ENCODE measurements at places on chromosomes 11 and 22.

DNA sequence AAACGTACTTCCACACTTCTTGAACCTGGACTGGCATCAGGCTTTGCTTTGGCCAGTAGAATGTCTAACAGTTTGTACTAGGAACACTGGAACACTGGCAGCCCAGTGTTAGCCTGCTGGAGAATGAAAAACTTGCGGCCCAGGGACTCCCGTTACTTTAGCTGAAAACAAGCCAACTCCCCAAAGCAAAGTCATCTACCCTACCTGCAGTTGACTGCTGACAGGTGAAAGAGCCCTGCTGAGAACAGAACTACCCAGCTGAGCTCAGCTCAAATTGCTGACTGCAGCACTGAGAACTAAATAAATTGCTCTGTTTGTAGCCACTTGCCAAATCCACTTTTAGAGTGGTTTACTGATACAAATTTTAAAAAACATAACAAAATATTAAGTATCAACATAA, 342.5 kb downstream of the LRRC4C start:
- no peaks in the 10 kb centered on the region for H3K4me1 ChIP-seq
- no peak overlapping the region for H3K4me3 ChIP-seq
- no peak overlapping the region for H3K27ac ChIP-seq
- no peaks in the 10 kb centered on the region for H3K36me3 ChIP-seq

GRCh38 chr22:38618682-38619081, 37.5 kb downstream of the FAM227A start:
- H3K4me1 ChIP-seq = no peaks in the 10 kb centered on the region
- no peaks in the 10 kb centered on the region for H3K27me3 ChIP-seq
- no peak for DNase-seq
- H3K36me3 ChIP-seq = no peaks in the 10 kb centered on the region

DNA sequence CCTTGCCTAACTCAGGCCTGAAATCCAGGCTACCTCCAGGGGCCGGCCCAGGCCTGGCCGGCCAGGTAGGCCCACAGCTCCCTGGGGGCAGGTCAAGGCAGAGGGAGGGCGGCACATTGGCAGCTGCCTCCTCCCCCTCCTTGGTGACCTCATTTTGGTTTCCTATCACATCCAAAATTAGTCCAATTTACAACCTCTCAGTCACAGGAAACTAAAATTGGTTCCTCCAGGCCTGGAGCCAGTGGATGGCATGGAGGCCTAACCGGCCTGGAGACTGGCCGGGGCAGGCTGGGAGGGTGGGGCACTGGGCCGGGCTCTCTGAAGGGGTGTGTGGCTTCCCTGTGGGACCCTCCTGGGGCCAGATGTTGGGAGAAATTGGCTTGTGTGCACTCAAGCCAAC, 35.9 kb downstream of the LRRC10B start:
- no peaks in the 10 kb centered on the region for H3K27me3 ChIP-seq
- H3K36me3 ChIP-seq = no peaks in the 10 kb centered on the region
- DNase-seq = no peak
- no peak overlapping the region for H3K4me3 ChIP-seq
- H3K4me1 ChIP-seq = no peaks in the 10 kb centered on the region
- H3K27ac ChIP-seq = no peak overlapping the region

DNA sequence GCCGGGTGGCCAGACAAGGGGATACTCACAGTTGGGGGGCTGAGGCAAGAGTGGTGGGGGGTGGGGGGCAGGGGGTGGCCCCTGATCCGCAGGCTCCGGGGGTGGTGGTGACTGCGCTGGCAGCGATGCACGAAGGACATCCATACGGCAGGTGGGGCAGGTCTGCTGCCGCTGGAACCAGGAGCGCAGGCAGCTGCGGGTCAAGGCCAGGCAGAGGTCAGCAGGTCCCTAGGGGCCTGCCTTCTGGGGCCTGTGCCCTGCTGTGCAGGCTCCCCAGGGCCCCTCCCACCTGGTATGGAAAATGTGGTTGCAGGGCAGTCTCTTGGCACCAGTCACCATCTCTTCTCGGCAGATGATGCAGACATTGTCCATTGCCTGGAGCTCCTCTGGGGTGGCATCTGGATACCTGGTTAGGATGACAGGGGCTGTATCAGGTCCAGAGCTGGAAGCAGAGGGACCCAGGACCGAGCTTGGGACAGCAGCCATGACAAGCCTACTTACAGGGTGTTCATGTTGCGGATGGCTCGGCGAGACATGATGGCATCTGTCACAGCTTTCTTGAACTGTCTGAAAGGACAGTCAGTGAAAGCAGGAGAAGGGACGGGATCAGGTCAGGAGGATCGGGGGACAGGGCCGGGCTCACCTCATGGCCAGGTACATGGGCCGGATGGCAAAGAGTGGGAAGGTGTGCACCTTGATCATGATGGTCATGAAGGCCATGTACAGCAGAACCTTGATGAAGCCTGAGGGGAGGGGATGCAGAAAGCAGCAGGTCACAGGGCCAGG, 3.5 kb downstream of the SYVN1 start:
- H3K27me3 ChIP-seq = no peaks in the 10 kb centered on the region
- peak; percentile 27 for DNase-seq
- H3K27ac ChIP-seq = peak overlapping the region; percentile 99
- H3K36me3 ChIP-seq = peaks cover 3% of the 10 kb centered on the region
- H3K4me1 ChIP-seq = peaks cover 38% of the 10 kb centered on the region

GRCh38 chr11:130555251-130555841, 106.9 kb downstream of the ADAMTS15 start:
- no peaks in the 10 kb centered on the region for H3K27me3 ChIP-seq
- H3K4me1 ChIP-seq = no peaks in the 10 kb centered on the region
- no peak for DNase-seq
- no peaks in the 10 kb centered on the region for H3K36me3 ChIP-seq

DNA sequence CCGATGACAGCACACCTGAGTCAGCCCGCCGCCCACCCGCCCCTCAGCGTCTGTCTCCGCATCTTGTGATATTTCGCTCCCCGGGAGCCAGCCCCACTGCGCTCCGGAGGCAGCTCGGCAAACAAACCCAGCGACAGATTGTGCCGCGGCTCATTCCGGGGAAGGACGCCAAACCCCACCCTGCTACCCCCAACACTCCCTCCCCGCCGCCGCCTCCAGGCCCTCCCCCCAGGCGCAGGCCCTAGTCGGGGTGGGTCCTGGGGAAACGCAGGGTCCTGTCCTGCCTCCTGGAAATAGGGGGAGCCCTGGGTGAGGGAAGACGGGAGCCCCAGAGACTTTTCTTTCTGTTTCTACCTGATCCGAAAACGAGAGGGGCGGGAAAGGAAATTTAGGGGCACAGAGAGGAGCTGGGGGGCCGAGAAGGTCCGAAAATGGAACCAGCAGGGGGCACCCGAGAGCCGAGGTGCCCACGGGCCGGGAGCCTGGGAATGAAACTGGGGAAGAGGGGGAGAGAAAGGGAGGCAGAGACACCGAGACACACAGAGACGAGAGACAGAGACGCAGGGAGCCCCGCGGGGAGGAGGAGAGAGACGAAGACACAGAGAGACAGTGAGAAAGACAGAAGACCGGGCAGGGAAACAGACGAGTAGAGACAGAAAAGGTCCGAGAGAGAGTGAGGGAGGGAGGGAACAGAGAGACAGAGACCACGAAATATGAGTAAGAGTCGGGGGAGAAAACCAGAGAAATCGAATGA, 1.7 kb upstream of the RTN4RL2 start:
- H3K4me1 ChIP-seq = peaks cover 37% of the 10 kb centered on the region
- peak; percentile 74 for DNase-seq
- H3K27ac ChIP-seq = no peak overlapping the region
- peak overlapping the region; percentile 14 for H3K4me3 ChIP-seq
- H3K36me3 ChIP-seq = no peaks in the 10 kb centered on the region

DNA sequence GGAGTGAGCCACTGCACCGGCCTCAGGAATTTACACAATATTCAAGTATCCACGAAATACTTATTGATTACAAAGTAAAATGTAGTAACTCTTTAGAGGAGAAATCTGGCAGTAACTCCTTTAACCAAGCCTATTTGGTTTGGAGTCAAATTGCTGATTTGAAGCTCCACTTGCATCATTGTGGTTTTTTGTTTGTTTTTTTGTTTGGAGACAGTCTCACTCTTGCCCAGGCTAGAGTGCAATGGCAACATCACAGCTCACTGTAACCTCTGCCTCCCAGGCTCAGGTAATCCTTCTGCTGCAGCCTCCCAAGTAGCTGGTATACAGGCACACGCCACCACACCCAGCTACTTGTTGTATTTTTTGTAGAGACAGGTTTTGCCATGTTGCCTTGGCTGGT, 6.4 kb upstream of the QSER1 start:
- H3K27ac ChIP-seq = no peak overlapping the region
- no peaks in the 10 kb centered on the region for H3K36me3 ChIP-seq
- no peak for DNase-seq
- H3K4me3 ChIP-seq = no peak overlapping the region

- H3K4me1 ChIP-seq = peaks cover 4% of the 10 kb centered on the region
- peaks cover 21% of the 10 kb centered on the region for H3K27me3 ChIP-seq
- DNase-seq = no peak
- H3K36me3 ChIP-seq = no peaks in the 10 kb centered on the region
- no peak overlapping the region for H3K27ac ChIP-seq
Observed at GRCh38 chr11:122101625-122102291, 14.3 kb downstream of the BLID start.

GRCh38 chr11:848380-848931, 5.8 kb downstream of the TSPAN4 start:
- H3K27ac ChIP-seq = no peak overlapping the region
- no peak overlapping the region for H3K4me3 ChIP-seq
- H3K27me3 ChIP-seq = no peaks in the 10 kb centered on the region
- no peaks in the 10 kb centered on the region for H3K36me3 ChIP-seq
- peaks cover 25% of the 10 kb centered on the region for H3K4me1 ChIP-seq
- DNase-seq = peak; percentile 76

DNA sequence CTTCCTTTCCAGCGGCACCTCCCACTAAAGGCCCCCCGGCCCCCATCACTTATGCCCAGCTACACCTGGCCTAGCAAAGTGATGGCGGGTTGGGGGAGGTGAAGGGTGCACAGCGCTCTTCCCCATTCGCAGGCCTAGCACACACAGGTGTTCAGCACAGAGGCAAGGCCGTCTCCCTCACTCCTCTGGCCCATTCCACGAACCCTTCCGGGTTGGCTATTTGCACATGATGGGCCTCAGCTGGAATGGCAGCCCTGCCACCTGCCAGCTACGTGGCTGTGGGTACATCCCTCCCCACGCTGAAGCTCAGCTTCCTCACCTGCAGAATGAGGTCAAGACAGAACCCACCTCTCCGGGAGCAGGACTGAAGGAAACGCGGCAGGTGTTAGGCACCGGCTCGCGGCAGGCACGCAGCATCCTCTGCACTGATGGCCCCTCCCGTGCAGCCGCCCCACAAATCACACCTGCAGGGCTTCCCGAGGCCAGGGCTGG, 4.8 kb downstream of the KIAA0930 start:
- H3K4me1 ChIP-seq = peaks cover 50% of the 10 kb centered on the region
- peak overlapping the region; percentile 52 for H3K4me3 ChIP-seq
- H3K36me3 ChIP-seq = peaks cover 15% of the 10 kb centered on the region
- H3K27ac ChIP-seq = peak overlapping the region; percentile 56

DNA sequence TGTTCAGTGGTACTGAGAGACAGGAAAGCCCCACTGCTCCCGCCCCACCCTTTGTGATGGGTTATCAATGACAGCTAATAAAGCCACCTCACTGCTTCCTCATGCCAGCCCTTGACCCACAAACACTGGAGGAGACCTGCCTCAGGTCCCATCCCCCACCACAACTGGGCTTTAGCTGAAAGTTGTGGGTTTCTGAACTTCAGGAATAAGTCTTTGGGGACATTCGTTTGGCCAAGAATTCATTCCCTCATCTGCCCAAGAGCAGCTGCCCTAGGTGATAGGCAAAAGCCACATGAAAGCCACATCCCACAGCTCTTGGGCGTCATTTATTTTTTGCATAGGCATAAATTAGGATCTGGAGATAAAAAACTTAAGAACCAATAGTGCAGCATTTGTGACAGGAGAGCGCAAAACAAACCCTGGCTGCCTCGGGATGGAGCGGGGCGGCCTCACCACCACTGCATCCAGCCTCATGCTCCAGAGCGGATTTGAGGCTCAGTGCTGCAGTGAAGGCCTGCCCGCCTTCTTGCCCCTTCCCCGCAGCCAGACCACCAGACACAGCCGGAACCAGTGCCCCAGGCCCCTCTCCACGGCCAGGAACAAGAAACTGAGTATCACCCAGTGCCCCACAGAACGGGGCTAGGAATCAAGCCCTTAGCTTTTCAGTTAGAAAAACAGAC, 21.2 kb downstream of the SUN2 start:
- no peak for DNase-seq
- peaks cover 89% of the 10 kb centered on the region for H3K36me3 ChIP-seq
- H3K4me3 ChIP-seq = no peak overlapping the region

DNA sequence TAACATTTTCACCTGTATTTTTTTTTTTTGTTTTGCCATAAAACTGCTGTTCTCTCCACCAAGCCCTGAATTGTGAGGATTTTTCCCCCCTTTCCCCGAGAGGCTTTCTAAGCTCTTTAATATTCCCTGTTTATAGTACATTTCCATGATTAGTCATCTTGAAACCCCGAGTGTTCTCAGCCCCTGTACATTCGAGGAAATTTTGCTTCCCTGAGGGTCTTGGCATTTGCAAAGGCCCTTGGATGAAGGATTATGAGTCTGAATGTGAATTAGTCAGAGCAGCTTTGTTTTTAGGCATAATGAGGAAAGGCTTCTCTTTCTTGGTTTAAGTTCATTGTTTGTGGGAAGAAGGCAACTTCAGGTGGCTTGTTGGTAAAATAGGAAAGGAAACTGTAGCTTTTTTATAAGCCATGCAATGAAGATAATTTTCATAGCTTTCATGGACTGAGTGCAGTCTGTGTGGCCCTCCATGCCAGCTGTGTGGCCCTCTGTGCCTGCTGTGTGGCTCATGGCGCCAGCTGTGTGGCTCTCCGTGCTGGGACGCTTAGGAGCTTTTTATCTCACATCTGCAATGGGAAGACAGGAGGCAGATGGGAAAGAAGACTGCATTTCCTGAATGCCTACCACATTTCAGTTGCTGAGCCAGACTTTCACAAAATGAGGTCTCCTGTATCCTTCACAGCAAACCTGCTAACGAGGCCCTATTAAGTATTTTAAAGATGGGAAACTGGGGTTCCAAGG, 129.0 kb downstream of the TEAD1 start:
- DNase-seq = no peak
- no peak overlapping the region for H3K4me3 ChIP-seq
- H3K27ac ChIP-seq = no peak overlapping the region
- no peaks in the 10 kb centered on the region for H3K4me1 ChIP-seq

DNA sequence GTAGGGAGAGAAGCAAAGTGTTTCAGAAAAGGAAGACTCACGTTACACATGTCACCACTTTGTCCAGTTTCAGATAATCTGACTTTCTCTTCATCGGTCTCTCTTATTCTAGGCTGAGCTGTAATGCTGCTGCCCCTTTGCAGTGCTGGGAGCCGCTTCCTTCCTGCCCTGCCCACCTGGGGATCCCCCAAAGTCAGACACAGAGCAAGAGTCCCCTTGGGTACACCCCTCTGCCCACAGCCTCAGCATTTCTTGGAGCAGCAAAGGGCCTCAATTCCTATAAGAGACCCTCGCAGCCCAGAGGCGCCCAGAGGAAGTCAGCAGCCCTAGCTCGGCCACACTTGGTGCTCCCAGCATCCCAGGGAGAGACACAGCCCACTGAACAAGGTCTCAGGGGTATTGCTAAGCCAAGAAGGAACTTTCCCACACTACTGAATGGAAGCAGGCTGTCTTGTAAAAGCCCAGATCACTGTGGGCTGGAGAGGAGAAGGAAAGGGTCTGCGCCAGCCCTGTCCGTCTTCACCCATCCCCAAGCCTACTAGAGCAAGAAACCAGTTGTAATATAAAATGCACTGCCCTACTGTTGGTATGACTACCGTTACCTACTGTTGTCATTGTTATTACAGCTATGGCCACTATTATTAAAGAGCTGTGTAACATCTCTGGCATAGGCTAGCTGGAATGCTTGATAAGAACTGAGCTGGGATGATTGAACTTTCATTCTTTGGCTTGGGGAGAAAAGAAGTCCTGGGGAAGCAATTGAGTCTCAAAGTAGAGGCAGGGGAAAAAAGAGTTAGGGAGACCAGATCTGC, 31.2 kb upstream of the SMIM35 start:
- H3K27ac ChIP-seq = no peak overlapping the region
- peaks cover 6% of the 10 kb centered on the region for H3K4me1 ChIP-seq
- H3K4me3 ChIP-seq = no peak overlapping the region
- no peaks in the 10 kb centered on the region for H3K27me3 ChIP-seq
- no peak for DNase-seq
